ENCODE measurements at places on chromosomes 12 and 14.

- DNase-seq, result no peak
Observed at GRCh38 chr12:53611304-53611703, 14.9 kb downstream of the ATF7 start.

GRCh38 chr12:125999628-126000027 lies 934.4 kb downstream of the AACS start:
- no peak for DNase-seq

DNA sequence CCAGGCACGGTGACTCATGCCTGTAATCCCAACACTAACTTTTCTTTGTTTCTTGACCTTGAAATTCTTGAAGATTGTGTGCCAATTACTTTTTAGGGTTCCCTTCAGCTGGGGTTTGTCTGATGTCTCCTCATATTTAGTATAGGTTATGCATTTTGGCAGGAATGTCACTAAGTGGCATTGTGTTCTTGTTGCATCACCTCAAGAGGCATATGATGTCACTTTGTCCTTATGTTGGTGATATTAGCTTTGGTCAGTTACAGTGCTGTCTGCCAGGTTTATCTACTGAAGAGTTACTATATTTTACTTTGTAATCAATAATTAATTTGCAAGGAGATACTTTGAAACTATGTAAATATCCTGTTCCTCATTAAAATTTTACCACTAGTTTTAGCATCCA lies 61.0 kb upstream of the BTG1 start:
- DNase-seq, result no peak

DNA sequence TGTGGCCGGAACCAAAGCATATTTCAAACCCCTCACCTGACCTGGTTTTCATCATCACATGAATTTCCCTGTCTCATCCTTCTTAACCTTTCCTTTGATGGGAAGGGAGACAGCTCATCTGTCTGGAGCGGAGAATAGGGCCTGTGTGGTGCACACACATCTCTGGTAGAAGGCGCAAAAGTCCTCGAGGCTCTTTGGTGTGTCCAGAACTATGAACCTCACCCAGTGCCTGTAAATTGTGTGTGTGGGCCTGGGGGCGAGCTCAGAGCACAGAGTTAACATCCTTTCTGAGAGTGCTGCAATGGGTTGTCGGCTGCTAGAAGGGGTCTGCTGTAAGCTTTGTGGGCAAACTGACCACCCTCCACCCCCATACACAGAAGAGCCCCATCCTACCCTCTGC lies 749 bp downstream of the GALNT6 start:
- no peak for DNase-seq

DNA sequence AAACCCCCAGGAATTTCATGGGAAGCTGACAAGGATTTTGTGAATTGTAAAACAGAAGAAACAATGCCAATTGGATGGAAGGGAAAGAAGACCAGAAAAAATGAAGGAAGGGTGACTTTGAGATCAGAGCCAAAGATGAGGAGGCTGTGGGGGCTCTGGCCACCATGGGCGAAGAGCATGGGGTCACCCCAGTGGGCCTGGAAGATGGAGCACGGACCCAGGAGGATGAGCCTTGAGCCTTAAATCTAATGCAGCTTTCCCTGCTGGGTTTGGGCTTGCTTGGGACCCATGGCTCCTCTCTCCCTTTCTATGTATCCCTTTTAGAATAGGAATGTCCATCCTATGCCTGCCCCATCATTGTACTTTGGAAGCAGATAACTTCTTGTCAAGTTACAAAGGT lies 322.2 kb downstream of the TMEM121 start:
- no peak for DNase-seq

DNA sequence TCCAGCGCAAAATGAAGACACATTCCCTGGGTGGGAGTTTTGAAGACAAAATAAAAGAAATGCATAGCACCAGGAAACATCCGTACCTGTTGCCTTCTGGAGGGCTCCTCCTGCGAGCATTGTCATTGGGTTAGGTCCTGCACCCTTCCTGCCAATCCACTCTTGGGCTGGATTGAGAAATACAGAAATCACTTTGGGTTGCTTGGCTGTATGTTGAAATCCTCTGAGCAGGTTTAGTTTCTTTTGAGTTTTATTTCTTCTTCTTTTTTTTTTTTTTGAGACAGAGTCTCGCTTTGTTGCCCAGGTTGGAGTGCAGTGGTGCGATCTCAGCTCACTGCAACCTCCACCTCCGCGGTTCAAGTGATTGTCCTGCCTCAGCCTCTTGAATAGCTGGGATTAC lies 67.6 kb downstream of the ARF6 start:
- DNase-seq, result no peak

GRCh38 chr14:104254735-104255400 lies 116.5 kb downstream of the KIF26A start:
- DNase-seq, result no peak

DNA sequence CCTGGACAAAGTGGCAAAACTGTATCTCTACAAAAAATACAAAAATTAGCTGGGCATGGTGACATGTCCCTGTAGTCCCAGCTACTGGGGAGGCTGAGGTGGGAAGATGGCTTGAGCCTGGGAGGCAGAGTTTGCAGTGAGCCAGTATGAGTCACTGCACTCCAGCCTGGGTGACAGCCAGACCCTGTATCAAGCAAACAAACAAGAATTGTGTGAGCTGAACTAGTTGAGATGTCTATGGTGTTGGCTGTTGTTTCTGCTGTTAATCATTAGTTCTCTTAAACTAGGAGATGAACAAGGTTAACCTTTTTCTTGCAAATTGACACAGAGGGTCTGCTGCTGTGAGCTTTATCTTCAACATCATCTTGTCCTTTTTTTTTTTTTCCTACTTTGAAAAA lies 23.6 kb downstream of the RASSF3 start:
- peak; percentile 83 for DNase-seq

GRCh38 chr14:59293935-59294661 lies 105.6 kb downstream of the DAAM1 start:
- DNase-seq, result no peak
